Activated T-helper 1 cell treated with Interleukin-2 at 50 U/mL for 16 hours (primary cell): ENCODE measurements at places on chromosomes 12 and 14.

GRCh38 chr14:77022236-77022852 lies 6.2 kb downstream of the IRF2BPL start:
- DNase-seq, result no peak

- DNase-seq, result no peak
Measured at GRCh38 chr12:52806821-52807543, 6.9 kb downstream of the KRT4 start.

DNA sequence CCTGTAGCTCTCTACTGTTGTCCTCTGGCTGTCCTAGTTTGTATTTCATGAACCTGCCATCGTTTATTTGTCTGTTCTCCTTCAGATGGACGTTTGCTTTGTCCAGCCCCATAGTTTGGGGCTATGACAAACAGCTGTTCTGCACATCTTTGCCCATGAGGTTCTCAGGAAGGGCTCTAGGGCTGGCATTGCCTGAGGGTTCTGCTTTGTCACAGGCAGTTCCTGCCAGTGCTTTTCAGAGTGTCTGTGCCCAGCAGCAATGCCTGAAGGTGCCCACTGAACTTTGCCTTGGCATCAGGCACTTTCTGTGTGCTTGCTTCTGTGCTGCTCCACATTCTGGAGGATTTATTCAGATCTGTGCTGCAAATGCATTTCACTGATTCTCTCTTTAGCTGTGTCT lies 361.3 kb downstream of the TMEM121 start:
- DNase-seq, result no peak

- no peak for DNase-seq
Measured at GRCh38 chr12:51726931-51727330, 121.6 kb downstream of the FIGNL2 start.

- no peak for DNase-seq
Measured at GRCh38 chr14:33555710-33556350, 395.0 kb downstream of the EGLN3 start.

DNA sequence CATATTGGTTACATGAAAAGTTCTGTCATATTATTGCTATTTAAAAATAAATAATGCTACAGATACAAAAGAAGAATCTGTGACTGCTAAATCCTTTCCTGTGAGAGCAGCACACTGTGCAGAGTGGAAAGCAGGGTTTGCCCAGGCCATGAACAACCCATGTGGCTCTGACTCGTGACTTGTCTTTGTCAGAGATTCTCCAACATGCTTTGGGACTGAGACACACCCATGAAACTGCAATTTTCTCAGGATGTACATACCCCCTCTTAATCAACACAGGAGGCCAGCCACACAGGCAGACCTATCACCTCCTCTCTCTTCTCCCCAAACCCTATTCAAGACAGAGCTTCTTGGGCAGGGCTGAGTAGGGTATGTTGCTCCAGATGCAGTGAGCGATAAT lies 96.8 kb upstream of the NTF3 start:
- no peak for DNase-seq

DNA sequence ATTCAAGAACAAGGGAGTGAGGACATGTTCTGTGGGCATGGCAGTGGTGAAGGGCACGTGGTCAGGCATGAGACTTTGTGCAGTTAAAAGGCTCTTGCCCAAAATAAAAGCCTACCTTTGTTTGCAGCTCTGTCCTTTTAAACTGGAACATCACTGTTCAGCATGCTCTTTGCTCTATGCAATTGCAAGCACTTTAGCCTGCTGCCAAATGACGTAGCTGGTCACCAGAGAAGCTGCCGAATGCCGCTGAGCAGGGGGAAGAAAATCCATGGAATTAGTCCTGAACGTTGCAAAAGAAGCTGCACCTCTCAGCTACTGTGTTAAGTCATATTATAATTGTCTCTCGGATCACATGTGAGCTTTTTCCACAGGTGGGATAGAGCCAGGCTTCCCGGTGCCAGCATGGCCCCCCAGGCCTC lies 176.3 kb upstream of the DIO2 start:
- no peak for DNase-seq

DNA sequence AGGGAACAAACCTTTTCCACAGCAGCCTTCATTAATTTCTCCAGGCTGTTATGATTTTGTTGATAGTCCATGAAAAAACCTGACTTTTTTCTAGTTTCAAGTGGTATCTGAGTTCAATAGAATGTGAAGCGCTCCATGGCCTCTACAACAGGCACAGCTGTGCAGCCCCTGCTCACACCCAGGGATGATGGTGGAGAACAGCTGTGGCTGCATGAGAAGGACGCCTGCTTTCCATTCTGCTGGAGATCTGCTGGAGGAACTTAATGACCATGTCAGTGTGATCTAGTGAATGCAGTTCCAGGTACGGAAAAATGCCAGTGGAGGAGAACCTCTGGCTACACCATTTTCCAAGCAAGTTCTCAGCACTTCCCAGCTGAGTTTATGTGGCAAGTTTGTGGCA lies 80.6 kb downstream of the PIWIL1 start:
- DNase-seq, result no peak
